Left lung (tissue), 14 donors: ENCODE measurements at places on chromosomes 6 and 20. TPM values are rescaled to one million over a fixed set of nuclear protein-coding genes. Genes with fewer than 3 reads are reported as not detected.

GRCh38 chr6:74690365-74690764 lies 515.5 kb downstream of the COL12A1 start:
- no peak for DNase-seq

DNA sequence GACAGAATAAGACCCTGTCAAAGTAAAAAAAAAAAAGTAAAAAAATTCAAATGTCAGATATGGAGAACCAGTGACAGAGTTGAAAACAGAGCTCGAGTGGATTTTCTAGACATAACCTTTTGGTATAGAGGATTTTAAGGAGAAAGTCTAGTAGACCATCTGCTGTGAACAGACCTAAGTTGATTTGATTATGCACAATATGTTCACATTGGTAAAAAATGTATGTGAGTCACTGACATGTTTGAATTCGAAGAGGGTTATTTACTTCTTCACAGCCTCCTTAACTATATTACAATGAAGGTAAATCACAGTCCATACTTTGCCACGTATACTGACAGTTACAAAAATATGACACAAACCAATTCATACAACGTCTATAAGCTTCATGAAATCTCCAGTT lies 7.4 kb downstream of the TINAG start:
- DNase-seq, result no peak

DNA sequence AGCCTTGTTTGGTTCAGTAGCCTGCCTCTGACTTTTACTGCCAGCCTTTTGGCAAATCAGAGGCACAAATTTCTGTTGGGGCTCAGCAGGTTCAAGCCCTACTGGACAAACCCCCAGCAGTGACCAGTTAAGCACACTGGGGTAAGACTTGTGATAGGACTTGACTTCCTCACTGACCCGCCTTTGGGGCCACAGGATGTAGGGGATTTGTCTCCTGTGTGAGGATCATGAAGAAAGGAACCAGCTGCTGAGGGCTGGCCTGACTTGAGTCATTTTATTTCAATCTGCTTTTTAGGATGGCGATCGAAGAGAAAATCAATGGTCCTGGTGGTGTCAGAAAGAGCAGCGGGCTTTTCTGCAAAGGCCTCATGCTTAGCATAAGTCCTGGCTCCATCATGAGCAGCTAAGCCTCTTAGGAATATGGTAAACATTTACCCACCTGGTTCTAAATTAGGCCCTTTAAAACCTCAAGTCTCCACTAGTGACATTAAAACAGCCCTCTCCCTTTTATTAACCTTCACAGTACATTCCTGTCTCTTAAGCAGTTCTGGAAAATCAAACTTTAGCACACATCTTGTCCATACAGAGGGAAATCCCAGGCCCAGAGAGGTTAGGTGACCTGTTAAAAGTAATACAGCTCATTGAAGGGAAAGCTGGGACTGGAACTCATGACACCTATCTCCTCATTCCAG lies 16.6 kb downstream of the CHMP4B start:
- no peak for DNase-seq

DNA sequence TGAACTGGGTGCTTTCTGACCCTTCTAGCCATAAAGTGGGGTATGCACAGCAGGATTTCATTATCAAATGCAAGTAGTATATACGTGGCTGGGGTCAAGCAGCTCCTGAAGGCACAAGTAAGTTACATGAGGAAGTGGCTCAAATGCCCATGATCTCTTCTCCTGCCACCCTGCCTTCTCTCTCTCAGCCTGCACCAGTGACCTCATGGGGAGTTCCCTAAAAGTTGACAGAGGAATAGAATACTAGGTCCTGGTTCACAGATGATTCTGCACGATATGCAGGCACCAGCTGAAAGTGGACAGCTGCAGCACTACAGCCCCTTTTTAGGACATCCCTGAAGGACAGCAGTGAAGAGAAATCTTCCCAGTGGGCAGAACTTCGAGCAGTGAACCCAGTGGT lies 282.0 kb downstream of the BCKDHB start:
- DNase-seq, result no peak

DNA sequence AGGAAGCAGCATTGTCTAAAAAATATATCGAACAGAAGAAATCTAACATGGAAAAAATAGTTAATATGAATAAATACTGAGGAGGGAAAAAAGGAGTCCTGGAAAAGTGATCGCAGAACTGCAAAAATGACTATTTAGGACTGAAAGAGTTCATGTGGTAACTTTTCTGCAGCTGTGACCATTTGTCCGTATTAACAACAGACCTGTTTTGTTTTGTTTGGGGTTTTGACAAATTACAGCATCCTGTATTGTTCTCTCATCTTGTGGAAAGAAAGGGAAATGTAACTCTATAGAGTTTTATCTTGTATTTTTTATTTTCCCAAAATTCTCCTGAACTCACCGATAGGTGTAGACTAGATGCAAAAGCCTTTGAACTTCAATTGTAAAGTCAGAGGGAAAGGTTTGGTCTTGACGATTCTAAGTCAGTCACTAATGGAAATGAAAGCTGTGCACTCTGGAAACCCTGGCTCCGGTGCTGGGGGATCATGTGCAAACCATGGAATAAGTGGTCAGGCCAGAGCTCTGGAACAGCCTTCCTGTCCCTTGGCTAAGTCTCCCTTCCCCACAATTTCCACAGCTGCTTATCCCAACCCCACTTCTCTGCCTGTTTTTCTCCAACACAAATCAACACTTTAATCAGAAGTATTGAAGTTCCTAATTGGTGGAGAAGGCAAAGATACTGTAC lies 51.2 kb upstream of the MARCKS start:
- DNase-seq, result no peak

DNA sequence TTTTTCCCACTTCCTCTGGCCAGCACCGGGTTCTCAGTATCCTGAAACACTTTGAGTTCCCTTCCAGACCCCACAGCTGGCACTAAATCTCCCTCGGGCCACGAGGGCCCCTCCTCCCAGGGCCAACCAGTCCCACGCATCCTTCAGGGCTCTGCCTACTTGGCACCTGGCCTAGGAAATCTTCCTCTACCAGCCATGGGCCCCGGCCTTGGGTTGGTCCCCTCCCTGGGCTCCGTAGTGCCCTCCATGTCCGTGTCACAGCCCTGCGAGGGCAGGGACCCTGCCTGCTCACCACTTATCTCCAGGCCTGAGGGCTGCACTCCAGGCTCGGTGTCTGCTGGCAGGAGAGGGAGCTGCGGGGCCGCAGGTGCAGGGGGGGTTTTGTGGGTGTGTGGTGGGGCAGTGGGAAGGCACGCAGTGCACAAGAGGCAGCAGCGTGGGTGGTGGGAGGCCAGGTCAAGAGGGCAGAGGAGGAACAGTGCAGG lies 48.8 kb upstream of the CDH22 start:
- DNase-seq, result no peak

Gene CST2
- 0.23 TPM for polyA plus RNA-seq

Gene PHACTR3
- 6.9 TPM for polyA plus RNA-seq

DNA sequence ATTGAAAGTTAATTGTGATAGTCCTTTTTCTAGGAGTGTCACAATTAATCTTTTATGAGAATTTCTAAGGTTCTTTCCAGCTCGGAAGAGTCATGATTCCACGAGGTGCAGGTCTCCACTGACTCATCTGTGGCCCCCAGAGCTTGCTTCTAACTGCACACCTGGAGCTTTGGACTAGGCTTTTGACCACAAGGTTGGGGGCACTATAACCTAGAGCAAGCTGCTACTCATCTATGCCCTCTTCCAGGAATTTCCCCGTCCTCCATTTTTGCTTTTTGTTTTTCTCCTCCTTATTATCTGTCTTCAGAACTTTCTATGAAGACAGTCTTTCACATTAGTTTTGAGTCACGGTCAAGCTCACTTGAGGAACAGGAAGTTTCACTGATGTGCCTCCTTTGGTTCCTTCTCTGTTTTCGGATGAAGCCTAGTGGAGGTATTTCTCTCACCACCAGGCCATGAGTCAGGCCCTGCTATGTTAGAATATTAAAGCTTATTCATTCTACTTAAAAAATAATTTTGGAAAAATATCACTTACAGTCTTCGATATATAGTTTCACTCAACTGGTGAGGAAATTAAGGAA lies 119.2 kb upstream of the INSM1 start:
- DNase-seq, result no peak

Gene RALGAPA2
- polyA plus RNA-seq, result 44.5 TPM

DNA sequence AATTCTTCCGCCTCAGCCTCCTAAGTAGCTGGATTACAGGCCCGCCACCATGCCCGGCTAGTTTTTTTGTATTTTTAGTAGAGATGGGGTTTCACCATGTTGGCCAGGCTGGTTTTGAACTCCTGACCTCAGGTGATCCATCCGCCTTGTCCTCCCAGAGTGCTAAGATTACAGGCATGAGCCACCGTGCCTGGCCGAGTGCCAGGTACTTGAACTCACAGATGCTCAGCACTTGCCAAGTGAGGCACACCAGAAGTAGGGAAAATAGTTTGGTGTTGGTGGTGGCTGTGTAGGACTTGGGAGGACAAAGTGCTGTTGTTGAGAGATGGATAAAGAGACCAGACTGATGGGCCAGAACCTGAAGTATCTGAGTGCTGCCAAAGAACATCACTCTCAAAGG lies 40.0 kb upstream of the MBOAT1 start:
- DNase-seq, result no peak

- DNase-seq, result no peak
Measured at GRCh38 chr6:38552121-38552520, 87.6 kb downstream of the BTBD9 start.

GRCh38 chr6:33450434-33450833 lies 3.9 kb upstream of the ZBTB9 start:
- DNase-seq, result no peak

DNA sequence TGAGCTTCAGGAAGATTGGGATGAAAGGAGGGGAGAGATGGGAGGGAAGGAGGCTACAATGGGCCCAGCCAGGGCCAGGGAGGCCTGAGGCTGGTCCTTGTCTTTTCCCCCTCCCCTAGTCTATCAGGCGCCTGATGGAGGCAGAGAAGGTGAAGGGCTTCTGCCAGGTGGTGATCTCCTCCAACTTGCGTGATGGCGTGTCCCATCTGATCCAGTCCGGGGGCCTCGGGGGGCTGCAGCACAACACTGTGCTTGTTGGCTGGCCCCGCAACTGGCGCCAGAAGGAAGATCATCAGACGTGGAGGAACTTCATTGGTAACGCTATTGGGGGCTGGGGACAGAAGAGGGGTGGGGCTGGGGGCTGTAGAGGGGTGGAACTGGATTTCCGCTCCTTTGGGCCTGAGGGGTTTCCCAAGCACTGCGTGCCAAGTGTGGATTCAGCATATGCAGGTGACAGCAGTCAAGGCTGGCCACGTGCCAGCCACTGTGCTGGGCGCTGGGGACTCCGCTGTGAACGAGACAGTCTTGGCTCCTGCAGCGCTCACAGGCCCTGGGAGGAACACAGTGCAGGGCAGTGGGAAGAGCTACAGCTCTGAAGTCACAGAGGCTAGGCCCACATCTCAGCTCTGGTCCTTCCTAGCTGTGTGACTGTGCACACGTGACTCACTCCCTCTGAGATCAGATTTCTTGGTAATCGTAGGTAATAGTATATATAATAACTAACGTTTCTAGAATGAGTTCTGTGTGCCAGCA lies 22.7 kb downstream of the SLC12A5 start:
- no peak for DNase-seq

- no peak for DNase-seq
Measured at GRCh38 chr20:1449370-1449769, 17.3 kb downstream of the NSFL1C start.

Gene GLP1R
- 0.67 TPM for polyA plus RNA-seq

Gene BPI
- polyA plus RNA-seq, result 0.75 TPM

DNA sequence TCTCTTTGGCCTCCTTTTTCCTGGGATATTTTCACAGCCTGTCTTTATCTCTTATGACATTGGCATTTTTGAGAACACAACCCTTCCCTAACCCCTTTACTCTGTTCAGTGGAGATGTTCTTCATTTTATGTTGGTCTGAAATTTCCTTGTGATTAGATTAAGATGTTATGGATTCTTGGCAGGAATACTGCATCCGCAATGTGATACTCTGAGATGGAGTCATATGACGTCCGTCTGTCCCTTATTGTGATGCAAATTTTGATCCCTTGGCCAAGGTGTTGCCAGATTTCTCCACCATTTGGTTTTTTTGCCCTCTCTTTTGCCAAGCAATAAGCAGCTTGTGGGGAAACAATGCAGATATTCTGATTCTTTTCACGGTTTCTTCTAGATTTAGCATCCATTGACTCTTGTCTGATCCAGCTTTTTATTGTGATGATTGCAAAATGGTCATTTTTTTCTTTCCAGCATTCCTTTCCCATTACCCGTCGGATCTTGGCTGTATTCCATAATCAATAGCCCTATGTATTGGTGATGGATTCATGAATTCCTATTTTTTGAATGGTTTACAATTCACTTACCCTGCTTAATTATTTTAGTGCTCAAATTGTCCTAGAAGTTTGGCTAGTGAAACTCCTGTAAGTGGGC lies 85.1 kb downstream of the NCOA3 start:
- DNase-seq, result no peak

DNA sequence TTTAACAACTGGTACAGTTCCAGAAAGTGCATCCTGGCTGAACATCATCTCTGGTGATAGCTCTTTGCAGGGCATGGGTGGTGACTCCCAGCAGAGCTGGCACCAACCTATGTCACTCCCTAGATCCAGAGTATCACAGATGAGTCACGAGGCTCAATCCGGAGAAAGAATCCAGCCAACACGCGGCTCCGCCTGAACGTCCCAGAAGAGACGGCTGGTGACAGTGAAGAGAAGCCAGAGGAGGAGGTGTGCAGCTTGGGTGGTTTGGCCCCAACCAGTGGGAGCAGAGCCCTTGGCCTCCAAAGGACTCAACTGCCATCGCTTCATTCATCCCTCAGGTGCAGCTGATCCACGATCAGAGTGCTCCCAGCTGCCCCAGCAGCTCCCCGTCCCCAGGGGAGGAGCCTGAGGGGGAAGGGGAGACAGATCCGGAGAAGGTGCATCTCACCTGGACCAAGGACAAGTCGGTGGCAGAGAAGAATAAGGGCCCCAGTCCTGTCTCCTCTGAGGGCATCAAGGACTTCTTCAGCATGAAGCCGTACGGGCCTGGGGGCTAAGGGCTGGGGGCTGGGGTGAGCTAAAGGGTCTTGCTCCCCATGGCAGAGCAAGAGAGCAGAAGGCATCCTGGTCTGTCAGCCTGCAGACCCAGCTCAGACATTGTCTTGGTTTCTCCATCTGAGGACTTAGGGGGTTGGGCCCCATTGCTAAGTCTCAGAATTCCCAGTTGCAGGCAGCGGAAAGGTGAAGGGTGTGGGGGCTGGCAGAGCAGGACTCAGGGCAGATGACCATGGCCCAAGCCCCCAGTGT lies 27.2 kb downstream of the SLC12A5 start:
- DNase-seq, result no peak

GRCh38 chr20:61520893-61521460 lies 268.9 kb downstream of the CDH4 start:
- no peak for DNase-seq

- DNase-seq, result no peak
Measured at GRCh38 chr6:163592872-163593271, 178.4 kb downstream of the QKI start.

Gene PRR18
- polyA plus RNA-seq, result 0.29 TPM

- DNase-seq, result no peak
Measured at GRCh38 chr20:13364278-13365170, 143.4 kb downstream of the ISM1 start.
